ENCODE measurements at places on chromosomes 1 and 21.

DNA sequence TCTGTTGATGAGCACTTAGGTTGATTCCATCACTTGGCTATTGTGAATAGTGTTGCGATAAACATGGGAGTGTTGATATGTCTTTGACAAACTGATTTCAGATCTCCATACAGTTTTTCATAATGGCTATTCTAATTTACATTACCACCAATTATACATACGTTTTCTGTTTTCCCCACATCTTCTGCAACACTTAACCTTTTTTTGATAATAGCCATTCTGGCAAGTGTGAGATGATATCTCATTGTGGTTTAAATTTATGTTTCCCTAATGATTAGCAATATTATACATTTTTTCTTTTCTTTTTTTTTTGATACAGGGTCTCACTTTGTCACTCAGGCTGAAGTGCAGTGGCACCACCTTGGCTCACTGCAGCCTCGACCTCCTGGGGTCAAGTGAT is 17.0 kb downstream of the SNRPE start:
- DNase-seq = no peak

- no peak for DNase-seq
These were observed 12.9 kb upstream of the SLC2A7 start for GRCh38 chr1:9038881-9039760.

GRCh38 chr1:9658199-9658598 is 6.7 kb downstream of the PIK3CD start:
- DNase-seq = no peak

DNA sequence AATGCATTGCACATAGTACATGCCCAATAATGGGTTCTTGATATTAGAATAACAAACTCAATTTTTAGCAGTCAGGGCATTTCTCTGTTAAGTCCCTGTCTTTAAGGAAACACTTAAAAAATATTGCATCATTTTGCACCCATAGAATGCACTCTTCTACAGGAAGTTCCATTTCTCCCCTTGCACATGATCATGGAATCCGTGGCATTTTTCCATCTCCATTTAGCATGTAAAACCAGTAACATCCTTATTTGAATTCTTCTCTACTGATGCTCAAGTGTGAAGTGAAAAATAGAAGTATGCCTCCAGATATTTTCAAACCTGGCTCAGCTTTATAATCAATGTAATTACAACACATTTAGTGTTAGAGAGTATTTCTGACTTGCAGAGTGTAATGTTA is 192.8 kb downstream of the RWDD3 start:
- DNase-seq = no peak

DNA sequence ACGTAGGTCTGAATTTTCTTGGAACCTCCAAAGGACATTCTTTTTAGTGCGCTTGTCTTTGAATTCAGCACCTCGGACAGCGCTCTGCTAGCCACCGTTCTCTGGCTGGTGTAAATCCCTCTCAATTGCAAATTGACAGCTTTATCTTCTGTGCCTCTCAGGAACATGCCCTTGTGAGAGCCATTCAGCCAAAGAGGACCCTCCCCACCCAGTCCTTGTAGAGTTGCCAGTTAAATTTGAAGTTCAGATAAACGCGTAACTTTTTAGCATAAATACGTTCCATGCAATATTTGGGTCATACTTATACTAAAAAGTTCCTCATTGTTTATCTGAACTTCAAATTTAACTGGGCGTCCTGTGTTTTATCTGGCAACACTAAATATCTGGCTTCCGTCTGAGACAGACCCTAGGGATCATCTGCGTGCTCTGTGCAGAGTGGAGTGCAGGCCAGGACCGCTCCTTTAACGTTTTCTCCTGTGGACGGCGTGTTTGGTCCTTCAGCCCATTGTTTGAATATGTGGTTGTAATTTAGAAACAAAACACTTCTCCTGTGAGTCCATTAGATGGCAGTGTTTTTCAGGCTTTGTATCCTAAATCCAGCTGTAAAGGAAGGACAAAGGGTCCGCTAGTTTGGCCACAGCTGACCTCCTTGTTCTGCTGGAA is 7.0 kb downstream of the KCNAB2 start:
- peak; percentile 71 for DNase-seq

DNA sequence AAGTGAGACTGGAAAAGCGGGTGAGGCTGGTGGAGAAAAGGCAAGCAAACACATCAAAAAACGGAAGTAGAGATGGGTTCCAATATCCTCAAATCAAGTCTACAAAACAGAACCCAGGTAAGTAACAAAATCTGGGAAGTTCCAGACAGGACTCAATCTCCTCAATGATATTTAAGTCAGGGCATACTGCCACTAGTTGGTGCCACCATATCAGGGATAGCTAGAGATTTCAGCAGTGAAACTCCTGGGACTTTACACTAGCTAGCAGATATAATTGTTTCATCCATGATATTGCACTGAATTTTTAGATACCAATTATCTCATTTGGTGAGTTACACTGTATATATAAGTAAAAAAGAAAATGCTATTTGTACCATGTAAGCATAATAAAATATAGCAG is 52.0 kb downstream of the EYA3 start:
- no peak for DNase-seq

- DNase-seq = no peak
These were observed 2.5 kb downstream of the ERVH48-1 start for GRCh38 chr21:42922918-42923317.

GRCh38 chr1:65948609-65949229 is 156.0 kb downstream of the PDE4B start:
- DNase-seq = no peak

DNA sequence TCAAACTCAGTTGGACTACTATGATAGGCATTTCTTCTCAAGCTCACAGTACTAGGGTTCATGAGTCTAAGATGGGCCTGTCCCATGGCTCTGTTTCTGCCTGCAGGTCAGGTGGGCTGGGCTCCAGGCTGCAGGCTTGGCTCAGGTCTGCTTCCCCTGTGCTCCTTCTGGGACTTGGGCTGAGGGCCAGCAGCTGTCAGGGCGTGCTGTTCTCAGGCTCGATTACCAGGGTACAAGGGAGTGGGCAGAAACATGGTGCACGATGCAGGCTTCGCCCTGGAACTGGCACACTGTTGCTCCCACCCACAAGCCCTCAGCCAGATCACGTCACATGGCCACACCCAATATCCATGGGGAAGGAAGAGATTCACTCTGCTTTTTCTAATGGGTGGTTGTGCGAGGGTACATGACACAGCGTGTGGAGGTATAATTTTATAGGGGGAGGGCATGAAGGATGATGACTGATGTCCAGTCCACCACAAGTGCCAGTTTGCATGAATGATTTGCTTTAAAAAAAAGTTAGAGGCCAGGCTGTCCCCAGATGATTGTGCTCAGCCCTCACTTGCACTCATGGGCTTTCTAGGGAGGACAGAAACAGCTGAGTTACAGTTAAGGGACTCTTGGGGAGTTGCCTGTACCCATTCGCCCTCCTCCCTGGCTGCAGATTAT is 118.0 kb downstream of the ACTL8 start:
- DNase-seq = no peak

GRCh38 chr1:53862507-53862906 is 24.4 kb upstream of the NDC1 start:
- no peak for DNase-seq

- no peak for DNase-seq
These were observed 113.6 kb downstream of the SIK1 start for GRCh38 chr21:43313221-43313938.

GRCh38 chr1:109639063-109639840 is 16.6 kb upstream of the GSTM4 start:
- DNase-seq = peak; percentile 5

- DNase-seq = no peak
These were observed 3.0 kb downstream of the SORT1 start for GRCh38 chr1:109394591-109395281.
